ENCODE measurements at places on chromosomes 5 and 9.

DNA sequence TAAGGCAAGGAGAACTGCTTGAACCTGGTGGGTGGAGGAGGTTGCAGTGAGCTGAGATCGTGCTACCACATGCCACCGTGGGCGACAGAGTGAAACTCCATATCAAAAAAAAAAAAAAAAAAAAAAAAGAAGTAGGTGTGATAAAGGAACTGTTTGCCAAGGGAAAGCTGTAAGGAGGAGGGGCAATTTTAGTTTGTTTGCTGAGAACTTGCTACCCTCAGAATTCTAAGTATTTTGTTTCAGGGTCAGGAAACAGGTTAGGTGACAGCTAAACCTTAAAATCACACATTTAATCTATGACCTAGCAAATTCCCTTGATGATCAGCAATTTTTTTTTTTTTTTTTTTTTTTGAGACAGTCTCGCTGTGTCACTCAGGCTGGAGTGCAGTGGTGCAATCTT, 7.2 kb upstream of the ARRDC3 start:
- DNase-seq = no peak

- DNase-seq = no peak
Measured at GRCh38 chr5:180126716-180127681, 55.4 kb upstream of the RNF130 start.

- DNase-seq = no peak
Measured at GRCh38 chr9:68780380-68780712, 75.3 kb downstream of the PIP5K1B start.

DNA sequence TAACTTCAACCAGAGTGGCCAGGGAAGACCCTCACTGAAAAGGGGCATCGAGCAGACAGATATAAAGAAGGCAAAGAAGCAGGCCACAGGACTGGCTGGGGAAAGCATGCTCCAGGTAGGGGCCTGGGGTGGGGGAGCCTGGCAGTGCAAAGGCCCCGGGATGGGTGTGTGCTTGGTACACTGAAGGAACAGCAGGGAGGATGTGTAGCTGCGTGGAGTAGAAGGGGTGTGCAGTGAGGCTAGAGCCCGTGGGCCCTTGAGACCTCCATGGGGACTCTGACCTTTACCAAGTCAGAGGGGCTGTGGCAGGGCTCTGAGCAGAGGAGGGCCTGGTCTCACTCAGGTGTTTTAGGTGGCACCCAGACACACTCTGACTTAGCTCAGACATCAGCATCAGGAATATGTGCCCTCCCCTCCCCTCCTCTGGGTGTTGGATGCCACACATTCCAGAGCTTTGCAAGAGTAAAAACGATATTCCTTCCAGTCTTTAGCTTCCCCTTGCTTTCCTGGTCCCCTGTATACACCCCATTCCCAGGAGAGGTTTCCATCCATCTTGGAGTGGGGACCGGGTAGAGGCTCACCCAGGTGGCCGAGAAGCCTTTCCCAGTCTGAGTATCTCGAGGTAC, 7.6 kb downstream of the TRIM7 start:
- no peak for DNase-seq

DNA sequence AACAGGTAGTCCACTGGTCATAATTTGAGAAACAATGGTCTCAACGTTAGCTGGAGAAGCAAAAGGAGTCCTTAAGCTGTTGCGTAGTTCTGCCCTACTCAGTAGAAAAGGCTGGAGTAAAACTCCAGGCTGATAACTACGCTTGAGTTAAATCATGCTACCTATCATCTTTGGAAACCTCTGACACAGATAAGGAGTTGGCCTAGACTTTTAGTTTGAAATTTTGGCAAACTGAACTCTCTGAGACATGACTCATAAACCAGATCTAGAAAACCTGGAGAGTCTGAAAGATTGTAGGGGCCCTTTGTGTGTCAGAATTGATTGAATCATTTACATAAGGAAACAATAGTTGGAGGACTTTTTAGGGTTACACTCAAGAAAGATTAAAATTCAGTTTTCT, 26.3 kb downstream of the NMUR2 start:
- DNase-seq = no peak

DNA sequence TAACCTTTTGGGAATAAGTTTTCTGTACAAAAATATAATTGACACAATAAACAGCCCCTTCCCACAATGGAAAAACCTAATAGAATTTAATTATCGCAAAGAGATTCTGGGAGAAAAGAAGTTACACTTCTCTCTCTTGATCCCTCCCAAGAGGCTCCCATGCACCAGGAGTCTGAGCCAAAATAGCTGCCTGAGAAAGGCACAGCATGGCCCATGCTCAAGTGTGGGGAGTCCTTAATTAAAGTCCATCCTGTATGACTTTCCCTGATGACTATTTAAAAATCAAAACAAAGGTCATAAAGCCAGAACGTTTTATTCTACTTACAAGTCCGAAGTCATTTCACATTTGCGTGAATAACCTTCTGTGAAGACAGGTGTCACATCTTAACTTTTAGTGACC, 155.1 kb downstream of the SPOCK1 start:
- no peak for DNase-seq

Measured in iPS DF 6.9 (cell line).